ENCODE measurements at places on chromosomes 16 and 17.

DNA sequence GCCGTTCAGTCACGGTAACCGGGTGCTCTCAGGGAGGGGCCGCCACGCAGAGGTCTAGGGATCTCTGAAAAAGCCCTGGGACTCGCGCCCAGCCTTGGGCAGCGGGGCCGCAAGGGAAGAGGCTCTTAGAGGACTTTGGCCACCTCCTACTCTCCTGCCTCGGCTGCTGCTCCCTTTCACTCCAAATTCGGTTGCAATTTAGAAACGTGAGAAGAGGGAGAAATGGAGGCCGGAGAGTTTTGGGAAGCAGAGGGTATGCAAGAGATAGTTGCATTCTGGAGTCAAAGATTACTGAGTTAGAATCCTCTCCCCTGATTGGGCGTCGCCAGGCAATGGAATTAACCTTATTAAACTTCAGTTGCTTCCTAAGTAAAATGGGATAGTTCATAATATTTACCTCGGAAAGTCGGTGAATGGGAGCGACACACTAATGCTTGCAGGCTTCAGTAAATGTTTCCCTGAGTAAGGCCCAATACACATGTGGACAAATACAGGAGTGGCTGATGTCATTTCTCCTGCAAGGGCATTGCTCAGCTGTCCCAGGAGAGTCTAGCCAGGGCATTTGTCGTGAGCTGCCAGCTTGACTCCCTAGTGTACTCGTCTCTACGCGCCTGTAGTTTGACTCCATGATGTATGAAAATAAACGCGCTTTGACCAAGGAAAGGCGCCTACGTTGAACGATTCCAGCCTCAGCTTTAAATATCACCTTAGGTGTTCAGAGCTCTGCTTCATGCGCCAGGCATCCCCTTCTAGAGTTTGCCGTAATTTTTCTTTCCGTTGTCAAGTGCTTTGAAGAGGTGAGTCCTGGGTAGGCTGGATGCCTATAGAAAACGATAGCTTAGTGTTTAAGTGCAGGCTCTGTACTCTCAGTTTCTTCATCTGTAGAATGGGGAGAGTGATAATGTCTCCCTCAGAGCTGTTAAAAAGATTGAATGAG, 667 bp downstream of the OGFOD1 start:
- DNase-seq, result no peak

DNA sequence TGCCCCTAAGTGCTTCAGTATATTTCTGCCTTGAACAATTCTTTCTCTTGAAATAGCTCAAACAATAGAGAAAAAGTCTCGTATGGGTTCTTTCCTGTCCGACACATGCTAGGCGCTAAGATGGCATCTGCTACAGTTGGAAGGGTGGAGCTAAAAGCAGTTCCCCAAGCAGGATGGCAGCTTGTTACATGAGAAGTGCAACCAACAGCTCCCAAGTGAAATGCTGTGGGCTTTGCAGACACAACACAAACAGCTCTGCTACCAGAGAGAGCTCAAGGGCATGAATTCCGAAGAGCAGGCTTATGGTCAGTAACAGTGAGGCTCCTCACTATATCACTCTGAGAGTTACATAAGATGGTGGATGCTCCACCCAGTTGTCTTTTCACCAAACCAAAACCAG, 83.8 kb downstream of the VPS53 start:
- DNase-seq, result no peak

DNA sequence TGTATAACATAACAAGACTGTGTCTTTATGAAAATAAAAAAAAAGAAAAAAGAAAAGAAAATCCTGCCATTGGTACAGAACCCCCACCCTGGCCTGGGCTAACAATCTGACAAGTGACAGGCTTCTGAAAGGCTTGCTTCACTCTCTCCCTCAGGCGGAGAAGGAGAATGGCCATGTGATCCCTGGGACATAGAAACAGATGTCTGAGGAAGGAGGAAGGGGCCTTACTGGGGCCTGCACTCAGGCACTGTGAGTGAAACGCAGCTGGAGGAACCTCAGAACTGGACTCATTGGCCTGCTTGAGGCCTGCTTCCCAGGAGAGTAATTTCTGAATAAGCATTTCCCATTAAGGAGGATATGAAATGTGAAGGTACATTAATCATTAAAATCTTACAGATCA, 17.5 kb downstream of the MAP3K14 start:
- DNase-seq, result no peak

GRCh38 chr17:17182598-17183136, 23.5 kb downstream of the PLD6 start:
- no peak for DNase-seq

DNA sequence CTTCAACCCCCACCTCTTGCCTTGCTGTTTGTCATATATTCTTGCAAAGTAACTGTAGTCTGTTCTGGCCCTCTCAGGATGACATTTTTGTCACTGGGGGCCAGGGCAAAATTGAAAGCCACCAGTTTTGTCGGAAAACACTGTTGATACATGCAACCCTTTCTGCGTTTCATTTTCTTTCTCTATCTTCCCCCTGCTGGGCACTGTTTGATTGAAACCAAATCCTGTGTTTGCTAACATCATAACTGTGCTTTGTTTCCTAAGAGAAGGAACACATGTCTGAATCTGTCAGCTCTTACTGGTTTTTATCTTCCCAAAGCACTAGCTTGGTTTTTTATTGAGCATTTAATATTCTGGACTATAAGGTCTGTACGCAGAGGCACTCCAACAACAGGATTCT, 11.7 kb upstream of the CPPED1 start:
- no peak for DNase-seq

GRCh38 chr17:39156491-39156890, 5.1 kb upstream of the PLXDC1 start:
- no peak for DNase-seq

GRCh38 chr17:78356101-78356713, 3.7 kb downstream of the SOCS3 start:
- DNase-seq, result peak; percentile 42

- no peak for DNase-seq
Observed at GRCh38 chr17:2190014-2190413, 113.6 kb downstream of the SMG6 start.

DNA sequence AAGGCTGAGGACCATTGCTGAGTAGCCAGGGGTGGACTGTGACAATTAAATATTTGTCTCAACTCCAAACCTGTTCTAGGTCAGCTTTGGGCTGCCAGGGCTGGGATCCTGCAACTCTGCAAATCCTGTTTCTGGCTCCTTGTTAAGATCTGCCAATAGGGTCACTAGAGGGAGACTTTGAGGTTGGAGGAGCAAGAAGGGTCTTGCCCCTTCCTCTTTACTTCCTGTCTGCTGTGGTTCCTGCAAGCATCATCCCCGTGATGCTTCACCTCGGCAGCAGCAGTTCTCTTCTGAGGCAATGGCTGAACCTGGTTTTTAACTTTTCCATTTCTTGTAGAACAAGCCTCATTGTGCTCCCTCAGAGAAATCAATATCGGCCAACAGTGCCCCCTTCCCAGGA, 124.6 kb downstream of the IRX5 start:
- no peak for DNase-seq
